ENCODE measurements at places on chromosomes 7 and 10.
A peak's percentile ranks its signal among the peaks of the same experiment; 100 is the strongest.

DNA sequence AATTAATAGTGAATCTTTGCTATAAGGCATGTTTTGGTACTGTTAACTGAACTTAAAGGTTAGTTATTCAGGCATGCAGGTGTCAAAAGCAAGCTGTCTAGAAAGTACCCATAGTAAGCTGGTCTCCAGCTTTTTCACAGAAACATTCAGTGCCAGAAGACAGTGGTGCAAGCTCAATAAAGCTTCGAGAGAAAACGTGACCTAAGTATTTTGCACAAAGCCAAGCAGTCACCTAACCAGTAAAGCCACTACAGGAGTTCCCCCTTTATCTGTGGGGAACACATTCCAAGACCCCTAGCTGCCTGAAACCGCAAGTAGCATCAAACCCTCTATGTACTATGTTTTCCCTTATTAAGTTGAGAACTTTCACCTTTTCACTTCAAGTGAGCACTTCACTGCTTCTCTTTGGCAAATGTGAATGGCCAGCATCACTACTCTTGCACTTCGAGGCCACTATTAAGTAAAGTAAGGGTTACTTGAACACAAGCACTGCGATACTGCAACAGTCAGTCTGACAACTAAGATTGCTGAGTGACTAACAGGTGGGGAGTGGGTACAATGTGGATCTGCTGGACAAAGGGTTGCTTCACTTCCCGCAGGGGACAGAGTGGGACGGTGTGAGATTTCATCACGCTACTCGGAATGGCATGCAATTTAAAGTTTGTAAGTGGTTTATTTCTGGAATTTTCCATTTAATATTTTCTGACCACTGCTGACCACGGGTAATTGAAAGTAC is 253.8 kb upstream of the YAE1 start:
- DNase-seq, result no peak

- DNase-seq, result no peak
Observed at GRCh38 chr10:119742947-119743648, 17.2 kb downstream of the INPP5F start.

DNA sequence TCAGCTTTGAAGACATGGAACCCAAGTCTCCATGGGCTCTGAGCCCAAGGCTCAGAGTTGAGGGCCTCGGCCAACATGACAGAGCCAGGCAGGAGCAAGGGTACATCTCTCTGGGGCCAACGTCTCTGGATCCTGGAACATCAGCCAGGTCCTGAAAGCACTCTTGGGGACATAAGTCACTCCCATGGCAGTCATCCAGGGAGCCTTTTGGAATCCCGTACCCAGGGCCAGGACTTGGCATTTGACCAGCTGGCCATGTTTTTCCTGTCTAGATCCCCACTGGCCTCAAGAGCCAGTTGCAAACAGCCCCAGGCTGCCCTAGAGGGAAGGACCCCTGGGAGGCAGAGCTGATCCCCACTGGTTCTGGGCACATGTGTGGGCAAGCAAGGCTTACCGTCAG is 4.3 kb upstream of the CXCL12 start:
- no peak for DNase-seq

GRCh38 chr10:132106431-132106830 is 40.7 kb downstream of the JAKMIP3 start:
- no peak for DNase-seq

GRCh38 chr7:99543081-99543671 is 8.7 kb downstream of the FAM200A start:
- DNase-seq, result no peak

DNA sequence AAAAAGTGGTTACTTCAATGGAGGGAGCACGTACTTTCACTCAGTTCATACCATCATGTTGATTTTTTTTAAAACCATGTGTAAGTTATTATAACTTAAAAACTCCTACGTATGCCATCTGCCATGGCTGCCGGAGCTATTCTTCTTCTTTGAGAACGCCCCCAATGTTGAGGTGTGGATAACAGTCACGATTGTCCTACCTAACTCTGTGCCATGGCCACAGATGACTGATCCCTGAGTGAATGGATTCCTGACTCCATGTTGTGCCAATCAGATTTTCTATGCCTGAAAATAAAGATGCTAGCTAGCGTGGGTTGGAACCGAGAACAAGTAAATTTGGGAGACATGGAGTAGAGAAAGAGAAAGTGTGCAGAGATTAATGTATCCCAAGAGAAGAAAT is 5.3 kb downstream of the MCMBP start:
- DNase-seq, result no peak

DNA sequence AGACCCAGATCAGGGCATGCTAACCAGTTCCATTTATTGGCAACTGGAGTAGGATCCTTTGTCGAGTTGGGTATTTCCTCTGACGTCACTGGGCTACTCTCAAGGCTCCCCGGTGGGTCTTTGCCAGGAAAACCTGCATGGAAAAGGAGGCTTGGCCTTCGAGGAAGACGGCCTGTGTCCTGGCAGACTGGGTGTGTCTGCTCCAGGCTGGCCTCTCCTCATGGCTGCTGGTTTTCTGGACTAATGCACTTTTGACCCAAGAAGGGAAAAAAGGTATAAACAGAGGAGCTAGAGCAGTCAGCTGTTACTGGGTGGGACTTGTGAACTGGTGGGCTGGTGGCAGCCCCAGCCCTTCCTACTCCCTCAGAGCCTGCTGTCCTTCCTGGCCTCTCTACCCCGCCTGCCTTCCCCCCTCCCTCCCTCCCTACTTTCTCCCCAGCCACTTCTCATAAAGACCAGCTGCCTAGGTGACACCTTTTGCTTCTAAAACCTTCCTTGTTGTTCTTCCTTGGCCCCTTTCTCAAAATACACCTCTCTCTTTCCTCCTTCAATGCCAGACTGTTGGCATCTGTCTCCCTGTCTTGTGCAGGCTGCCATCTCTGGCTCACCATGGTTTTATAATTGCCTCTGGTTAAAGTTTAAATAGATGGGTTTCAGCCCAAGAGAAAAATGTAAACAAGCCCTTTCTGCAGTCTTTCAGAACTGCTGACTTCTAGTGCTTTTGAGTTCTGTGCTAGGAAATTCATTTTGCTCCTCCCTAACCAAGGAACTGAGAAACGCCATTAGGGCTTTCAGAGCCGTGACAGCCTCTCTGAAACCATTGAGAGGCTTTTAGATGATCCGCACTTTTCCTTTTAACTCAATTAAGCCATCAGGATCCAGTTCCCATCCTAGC is 101.8 kb upstream of the MKLN1 start:
- DNase-seq, result peak; percentile 7

DNA sequence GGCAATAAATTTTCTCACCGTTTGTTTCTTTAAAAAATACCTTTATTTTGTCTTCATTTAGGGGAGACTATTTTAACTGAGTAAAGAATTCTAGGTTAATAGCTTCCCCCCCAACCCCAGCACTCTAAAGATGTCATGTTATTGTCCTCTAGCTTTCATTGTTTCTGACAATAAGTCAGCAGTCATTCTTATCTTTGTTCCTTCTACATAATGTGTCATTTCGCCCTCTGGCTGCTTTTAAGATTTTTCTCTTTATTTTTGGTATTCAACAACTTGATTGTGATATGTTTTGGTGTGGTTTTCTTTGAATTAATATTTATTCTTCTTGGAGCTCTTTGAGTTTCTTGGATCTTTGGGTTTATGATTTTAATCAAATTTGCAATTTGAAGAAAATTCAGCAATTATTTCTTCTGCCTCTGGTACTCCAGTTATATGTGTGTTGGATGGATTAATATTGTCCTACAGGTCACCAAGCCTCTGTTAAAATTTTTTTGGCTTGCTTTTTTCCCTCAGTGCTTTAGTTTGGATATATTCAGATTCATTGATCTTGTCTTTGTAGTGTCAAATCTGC is 64.6 kb upstream of the ELN start:
- no peak for DNase-seq

Measured in eye (tissue), 1 donor.